ENCODE measurements at places on chromosomes 13 and 19.
A peak's percentile ranks its signal among the peaks of the same experiment; 100 is the strongest.

DNA sequence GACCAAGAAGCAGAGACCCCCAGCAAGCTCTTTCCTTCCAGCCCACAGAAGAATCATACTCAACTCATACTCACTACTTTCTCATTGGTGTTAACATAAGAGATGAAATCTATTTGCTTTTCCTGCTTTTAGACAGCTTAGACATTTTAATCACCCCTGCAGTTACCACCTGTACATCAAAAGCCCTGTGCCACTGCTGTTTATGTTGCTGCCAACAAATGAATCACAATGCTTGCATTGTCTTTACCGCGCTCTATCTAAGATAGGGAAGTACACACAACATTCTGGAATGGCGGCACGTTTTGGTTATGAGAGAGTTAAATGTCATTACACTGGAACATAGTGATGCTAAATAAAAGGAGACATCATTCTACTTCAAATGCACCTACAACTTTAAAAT lies 95.1 kb downstream of the ABCC4 start:
- peaks cover 42% of the 10 kb centered on the region for H3K36me3 ChIP-seq
- H3K4me1 ChIP-seq: no peaks in the 10 kb centered on the region
- no peak overlapping the region for H3K4me3 ChIP-seq
- no peaks in the 10 kb centered on the region for H3K27me3 ChIP-seq
- no peak for DNase-seq
- H3K27ac ChIP-seq: no peak overlapping the region

- no peak overlapping the region for H3K4me3 ChIP-seq
- H3K27me3 ChIP-seq: no peaks in the 10 kb centered on the region
- H3K36me3 ChIP-seq: no peaks in the 10 kb centered on the region
- no peak for DNase-seq
These were observed 335.1 kb downstream of the GPC6 start for GRCh38 chr13:93561576-93562225.

GRCh38 chr19:11059511-11060358 lies 29.5 kb upstream of the LDLR start:
- H3K4me3 ChIP-seq: no peak overlapping the region
- H3K27ac ChIP-seq: no peak overlapping the region
- H3K27me3 ChIP-seq: no peaks in the 10 kb centered on the region
- H3K4me1 ChIP-seq: no peaks in the 10 kb centered on the region

- peak; percentile 32 for DNase-seq
- peak overlapping the region; percentile 96 for H3K27ac ChIP-seq
- peak overlapping the region; percentile 59 for H3K4me3 ChIP-seq
These were observed 7.2 kb downstream of the PLEKHF1 start for GRCh38 chr19:29672319-29672932.

GRCh38 chr19:3642296-3642695 lies 15.7 kb upstream of the CACTIN start:
- no peaks in the 10 kb centered on the region for H3K4me1 ChIP-seq
- DNase-seq: no peak
- H3K27ac ChIP-seq: no peak overlapping the region
- no peak overlapping the region for H3K4me3 ChIP-seq
- H3K27me3 ChIP-seq: no peaks in the 10 kb centered on the region

DNA sequence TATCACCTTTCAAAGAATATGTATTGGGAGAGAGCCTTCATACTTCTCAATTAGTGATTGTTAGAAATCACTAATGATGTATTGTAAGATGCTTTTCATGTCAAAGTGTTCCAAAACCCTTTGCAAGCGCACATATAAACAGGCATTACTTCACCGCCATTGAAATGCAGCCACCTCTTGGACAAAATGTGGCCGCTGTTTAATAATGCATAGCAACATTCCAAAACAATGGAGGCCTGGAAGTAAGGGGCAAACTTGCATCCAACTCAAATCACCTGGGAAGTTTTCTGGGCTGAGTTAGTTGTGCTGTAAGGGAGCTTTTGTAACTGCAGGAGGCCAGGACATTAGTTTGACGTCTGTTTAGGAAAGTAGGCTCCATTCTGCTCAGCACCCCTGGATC lies 438.1 kb downstream of the FGF9 start:
- H3K27me3 ChIP-seq: peaks cover 5% of the 10 kb centered on the region
- no peak overlapping the region for H3K27ac ChIP-seq
- DNase-seq: no peak
- H3K4me3 ChIP-seq: no peak overlapping the region

GRCh38 chr13:100512422-100512821 lies 76.2 kb downstream of the GGACT start:
- no peak for DNase-seq
- no peak overlapping the region for H3K27ac ChIP-seq
- peaks cover 5% of the 10 kb centered on the region for H3K27me3 ChIP-seq

- peaks cover 14% of the 10 kb centered on the region for H3K4me1 ChIP-seq
- peak overlapping the region; percentile 59 for H3K4me3 ChIP-seq
- H3K27me3 ChIP-seq: peaks cover 2% of the 10 kb centered on the region
- peak; percentile 47 for DNase-seq
- H3K27ac ChIP-seq: peak overlapping the region; percentile 82
These were observed 575.8 kb downstream of the DACH1 start for GRCh38 chr13:71290963-71291841.

DNA sequence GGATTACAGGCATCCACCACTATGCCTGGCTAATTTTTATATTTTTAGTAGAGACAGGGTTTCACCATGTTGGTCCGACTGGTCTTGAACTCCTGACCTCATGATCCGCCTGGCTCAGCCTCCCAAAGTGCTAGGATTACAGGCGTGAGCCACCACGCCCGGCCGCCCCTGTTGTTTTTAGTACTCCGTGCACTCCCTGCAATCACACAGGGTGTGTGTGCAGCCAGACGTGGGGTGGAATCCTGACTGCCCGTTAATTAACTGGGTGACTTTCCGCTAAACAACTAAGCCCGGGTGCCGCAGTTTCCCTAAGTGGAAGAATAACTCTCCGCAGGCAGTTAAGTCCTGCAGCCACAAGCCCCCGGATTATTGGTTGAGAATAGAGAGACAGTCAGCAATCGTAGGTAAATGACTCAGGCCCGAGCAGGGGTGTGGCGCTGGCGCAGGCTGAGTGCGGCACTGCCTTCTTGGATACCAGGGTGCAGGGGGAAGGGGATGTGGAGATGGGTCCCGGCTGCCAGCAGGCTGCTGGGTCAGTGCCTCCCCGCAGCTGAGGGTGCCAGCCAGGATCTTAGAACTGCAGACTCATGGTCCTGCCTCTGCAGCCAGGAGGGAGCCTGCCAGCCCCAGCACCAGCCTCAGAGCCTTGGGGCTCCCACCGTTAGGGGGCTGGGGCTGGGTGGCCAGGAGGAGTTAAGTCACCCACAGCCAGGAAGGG lies 6.1 kb upstream of the FXYD3 start:
- no peak overlapping the region for H3K4me3 ChIP-seq
- no peak for DNase-seq
- peaks cover 8% of the 10 kb centered on the region for H3K4me1 ChIP-seq
- H3K27ac ChIP-seq: no peak overlapping the region
- H3K36me3 ChIP-seq: no peaks in the 10 kb centered on the region

DNA sequence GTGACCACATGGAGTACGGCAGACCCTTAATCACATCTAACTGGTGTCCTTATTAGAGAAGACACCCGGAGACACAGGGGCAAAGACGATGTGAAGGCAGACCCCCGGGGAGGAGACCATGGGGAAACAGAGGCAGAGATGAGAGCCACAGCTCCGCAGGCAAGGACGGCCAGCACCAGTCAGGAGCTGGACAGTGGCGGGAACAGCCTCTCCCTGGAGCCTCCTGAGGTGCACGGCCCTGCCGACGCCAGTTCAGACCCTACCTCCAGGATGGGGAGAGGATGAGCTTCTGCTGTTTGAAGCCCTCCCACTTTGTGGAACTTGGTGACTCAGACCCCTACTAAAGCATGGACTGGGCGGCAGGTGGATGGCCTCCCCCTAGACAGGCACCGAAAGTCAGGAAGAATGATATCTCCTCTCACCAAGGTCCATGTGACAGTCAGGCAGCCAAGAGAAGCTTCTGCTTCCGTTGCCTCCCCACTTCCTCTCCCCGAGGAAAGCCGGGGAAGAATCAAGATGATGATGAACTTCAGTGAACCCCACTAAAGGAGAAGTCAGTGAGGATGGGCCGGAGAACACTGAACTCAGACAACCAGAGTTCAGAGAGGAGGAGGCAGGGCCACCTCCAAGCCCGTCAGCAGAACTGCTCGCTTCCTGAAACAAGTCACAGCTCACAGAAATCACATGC lies 25.4 kb downstream of the RAB20 start:
- H3K4me3 ChIP-seq: no peak overlapping the region
- H3K36me3 ChIP-seq: no peaks in the 10 kb centered on the region

DNA sequence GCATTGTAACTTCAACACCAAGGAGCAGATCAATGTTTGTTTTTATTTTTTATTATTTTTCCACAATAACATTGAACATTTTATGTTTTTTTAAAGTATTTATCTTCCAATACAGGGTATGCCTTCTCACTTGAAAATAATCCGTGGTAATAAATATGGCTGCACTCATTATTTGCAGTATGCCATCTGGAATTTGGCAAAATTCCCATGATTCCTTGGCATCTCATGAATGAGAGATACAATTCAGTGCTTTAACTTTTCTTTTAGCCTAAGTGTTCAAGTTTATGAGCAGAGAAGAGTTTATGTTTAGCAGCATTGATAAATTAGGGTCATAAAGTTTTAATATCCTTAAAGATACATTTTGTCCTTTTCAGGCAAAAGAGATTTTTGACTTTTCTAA lies 1109.6 kb upstream of the ATXN8OS start:
- no peaks in the 10 kb centered on the region for H3K4me1 ChIP-seq
- H3K27ac ChIP-seq: no peak overlapping the region
- DNase-seq: no peak
- H3K36me3 ChIP-seq: no peaks in the 10 kb centered on the region
- no peak overlapping the region for H3K4me3 ChIP-seq
- H3K27me3 ChIP-seq: no peaks in the 10 kb centered on the region

- H3K4me3 ChIP-seq: no peak overlapping the region
- no peak overlapping the region for H3K27ac ChIP-seq
- peak; percentile 52 for DNase-seq
- H3K36me3 ChIP-seq: no peaks in the 10 kb centered on the region
- peaks cover 22% of the 10 kb centered on the region for H3K27me3 ChIP-seq
These were observed 39.3 kb downstream of the EFNA2 start for GRCh38 chr19:1324806-1325567.

DNA sequence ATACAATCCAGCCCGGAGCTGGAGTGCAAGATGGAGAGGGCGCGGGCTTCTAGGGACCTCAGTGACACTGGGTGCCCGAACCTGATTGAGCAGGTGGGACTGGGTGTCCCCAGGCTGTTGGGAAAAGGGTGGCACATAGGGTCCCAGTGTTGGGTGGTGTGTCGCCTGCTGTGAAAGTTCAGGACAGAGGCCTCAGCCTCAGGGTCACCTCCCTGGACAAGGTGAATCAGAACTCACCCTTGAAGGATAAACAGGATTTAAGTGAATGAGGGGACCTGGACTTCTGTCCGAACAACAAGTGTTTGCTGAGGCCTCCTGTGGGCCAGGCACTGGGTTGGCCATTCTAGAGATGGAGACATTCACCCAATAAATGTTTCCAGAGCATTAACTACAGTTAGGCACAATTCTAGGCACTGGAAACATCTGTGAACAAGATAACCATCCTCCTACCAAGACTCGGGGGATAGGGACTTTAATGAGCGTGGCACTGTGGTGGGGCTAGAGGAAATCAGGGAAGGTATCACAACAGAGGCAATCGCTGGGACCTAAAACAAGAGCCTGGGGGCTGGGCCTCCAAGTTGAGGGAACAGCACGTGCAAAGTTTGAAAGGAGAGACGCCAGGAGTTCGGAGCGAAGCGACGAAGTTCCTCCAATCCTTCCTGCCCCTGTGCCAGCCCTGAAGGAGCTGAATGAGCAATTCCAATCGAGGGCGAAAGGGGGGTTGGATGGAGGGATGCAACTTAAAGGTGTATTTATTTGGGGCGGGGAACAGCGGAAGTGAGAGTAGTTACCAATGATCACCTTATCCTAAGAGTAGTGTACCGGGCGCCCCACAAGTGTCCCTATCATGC lies 921 bp upstream of the POLD1 start:
- H3K4me3 ChIP-seq: peak overlapping the region; percentile 99
- peaks cover 27% of the 10 kb centered on the region for H3K4me1 ChIP-seq
- H3K27ac ChIP-seq: peak overlapping the region; percentile 87
- no peak for DNase-seq

DNA sequence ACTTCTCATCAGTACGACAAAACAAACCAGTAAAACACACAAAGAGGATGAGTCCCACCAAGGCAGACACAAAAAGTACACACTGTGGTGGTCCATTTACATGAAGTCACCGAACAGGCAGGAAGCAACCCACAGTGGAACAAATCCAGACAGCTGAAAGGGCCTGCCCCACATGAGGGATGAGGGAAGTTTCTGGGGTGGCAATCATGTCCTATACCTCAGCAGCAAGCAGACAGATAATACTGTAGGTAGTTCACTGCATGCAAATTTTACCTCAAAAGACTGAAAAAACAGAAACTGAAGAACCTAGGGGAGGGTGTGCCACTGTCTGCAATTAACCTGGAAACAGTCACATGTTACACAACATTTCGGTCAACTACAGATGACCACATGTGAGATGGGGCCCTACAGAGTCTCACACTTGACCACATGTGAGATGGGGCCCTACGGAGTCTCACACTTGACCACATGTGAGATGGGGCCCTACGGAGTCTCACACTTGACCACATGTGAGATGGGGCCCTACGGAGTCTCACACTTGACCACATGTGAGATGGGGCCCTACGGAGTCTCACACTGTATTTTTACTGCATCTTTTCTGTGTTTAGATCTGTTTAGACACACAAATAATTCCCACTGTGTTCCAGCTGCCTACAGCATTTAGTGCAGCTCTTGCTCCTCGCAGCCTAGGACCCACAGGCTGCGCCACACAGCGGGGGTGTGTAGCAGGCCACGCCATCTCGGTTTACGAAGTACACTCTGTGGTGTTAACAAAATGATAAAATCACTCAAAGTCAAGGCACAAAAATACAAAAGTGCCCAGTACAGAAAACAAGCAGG lies 22.2 kb downstream of the PCID2 start:
- peaks cover 38% of the 10 kb centered on the region for H3K4me1 ChIP-seq
- peaks cover 66% of the 10 kb centered on the region for H3K36me3 ChIP-seq
- H3K27ac ChIP-seq: peak overlapping the region; percentile 79
- DNase-seq: peak; percentile 29
- peak overlapping the region; percentile 21 for H3K4me3 ChIP-seq

- no peak for DNase-seq
- peaks cover 92% of the 10 kb centered on the region for H3K4me1 ChIP-seq
- H3K27me3 ChIP-seq: no peaks in the 10 kb centered on the region
- no peak overlapping the region for H3K4me3 ChIP-seq
These were observed 40.2 kb downstream of the STK24 start for GRCh38 chr13:98536729-98537128.
